Activated T-helper 1 cell treated with Interleukin-2 at 50 U/mL for 16 hours (primary cell): ENCODE measurements at places on chromosomes 5 and 9.

GRCh38 chr5:157269165-157269671, 3.3 kb downstream of the CYFIP2 start:
- DNase-seq: no peak

DNA sequence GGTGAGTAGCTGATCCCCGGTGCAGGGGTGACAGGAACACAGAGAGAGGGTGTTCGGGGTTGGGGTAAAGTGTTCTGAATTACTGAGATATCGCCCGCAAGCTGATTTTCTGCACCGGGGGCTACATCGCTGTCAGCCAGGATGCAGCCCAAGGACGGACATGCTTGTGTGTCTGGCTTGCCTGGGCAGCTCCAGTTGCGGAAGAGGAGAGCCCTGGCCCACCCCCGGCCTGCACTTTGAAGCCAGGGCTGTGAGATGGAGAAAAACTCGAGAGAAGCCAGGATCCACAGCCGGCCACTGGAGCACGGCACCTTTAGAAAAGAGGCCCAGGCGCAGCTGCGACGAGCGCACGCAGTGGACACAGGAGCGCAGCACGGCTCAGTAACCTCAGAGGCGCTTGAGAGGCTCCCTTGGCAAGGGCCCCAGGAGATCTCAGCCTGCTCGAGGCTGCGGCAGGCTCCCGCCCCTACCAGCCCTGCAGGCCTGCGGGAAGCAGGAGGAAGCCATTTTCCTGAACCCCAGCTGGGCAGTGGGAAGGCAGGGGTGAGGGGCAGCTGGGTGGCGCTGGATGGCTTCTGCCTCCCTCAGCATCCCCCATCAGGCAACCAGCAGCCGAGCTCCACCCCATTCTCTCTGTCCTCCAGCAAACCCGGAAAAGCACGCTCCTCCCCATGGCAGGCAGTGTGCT, 59.2 kb downstream of the C9orf50 start:
- no peak for DNase-seq

- no peak for DNase-seq
Observed at GRCh38 chr5:112640546-112640945, 97.1 kb upstream of the APC start.

DNA sequence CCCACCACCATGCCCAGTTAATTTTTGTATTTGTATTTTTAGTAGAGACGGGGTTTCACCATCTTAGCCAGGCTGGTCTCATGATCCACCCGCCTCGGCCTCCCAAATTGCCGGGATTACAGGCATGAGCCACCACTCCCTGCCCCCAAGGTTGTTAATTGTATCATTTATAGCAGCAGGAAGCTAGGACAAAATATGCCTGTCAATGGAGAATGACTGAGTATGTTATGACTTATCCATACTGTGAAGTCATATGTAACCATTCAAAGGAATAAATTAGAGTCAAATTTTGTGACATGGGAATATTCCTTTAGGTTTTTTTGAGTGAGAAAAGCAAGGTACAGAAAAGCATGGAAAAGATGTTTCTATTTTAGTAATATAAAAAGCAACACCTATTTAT, 3.9 kb upstream of the DAB2 start:
- DNase-seq: no peak

- DNase-seq: no peak
Observed at GRCh38 chr5:73061593-73061992, 58.8 kb upstream of the TMEM171 start.

- DNase-seq: no peak
Observed at GRCh38 chr5:151214614-151215545, 9.0 kb downstream of the CCDC69 start.

DNA sequence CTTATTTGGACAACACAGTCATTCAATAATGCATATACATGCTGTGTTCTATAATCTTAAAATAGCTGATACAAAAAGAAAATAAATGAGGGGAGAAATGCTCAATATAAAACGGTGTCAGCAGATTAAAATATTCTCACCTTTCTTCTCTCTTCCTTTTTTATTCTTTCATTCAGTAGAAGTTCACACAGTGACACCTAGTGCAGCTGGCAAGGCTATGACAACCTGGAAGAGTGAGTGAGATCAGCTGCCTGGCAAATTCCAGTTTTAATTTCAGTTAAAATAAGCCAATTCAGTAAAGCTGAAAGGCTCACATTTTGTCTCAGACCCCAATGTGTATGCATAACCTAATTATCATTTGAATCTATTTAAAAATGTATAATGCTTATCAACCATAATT, 150.3 kb downstream of the RASEF start:
- DNase-seq: no peak

GRCh38 chr5:6143523-6143922, 234.8 kb downstream of the MED10 start:
- no peak for DNase-seq

GRCh38 chr9:86751207-86751606, 196.1 kb downstream of the GAS1 start:
- DNase-seq: no peak

DNA sequence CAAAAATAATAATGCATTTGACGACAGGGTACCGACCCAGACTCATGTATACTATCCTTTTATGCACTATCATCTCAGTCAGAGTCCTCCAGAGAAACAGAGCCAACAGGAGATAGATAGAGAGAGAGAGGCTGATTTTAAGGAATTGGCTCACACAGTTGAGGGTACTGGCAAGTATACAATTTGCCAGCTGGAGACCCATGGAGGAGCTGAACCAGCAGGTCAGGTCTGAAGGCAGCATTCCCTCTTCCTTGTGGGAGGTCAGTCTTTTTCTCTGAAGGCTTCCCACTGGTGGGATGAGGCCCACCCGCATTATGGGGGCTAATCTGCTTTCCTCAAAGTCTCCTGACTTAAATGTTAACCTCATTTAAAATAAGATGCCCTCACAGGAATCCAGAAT, 17.3 kb upstream of the MED10 start:
- DNase-seq: no peak

GRCh38 chr5:102711525-102712385, 43.4 kb upstream of the PAM start:
- DNase-seq: no peak

DNA sequence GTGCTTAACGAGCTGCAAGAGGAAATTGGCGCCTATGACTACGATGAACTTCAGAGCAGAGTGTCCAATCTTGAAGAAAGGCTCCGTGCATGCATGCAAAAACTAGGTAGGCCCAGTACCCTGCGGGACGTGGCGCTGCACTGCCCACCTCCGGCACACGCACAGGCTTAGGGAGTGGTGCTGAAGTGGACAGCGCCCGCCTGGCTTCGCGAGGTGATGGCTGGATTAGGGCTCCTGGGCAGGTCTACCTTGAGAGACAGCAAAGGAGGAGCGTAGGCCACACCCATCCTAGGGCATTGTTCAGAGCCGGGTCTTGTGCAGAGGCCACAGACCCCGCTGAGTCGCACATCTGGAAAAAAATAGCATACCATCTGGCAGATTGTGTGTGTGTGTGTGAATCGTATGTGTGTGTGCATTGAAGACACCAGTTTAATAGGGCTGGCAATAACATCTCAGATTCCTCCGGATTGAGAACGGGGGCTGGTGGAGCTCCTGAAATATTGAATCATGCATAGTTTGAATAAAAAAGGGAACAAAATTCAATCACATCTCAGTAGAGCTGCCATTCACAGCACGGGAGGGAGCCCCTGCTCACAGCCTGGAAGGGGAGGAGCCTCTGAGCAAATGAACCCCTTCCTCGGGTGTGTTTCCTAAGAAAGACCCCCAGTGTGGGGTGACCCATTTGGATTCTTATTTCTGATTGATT, 11.1 kb downstream of the OLFM1 start:
- no peak for DNase-seq

DNA sequence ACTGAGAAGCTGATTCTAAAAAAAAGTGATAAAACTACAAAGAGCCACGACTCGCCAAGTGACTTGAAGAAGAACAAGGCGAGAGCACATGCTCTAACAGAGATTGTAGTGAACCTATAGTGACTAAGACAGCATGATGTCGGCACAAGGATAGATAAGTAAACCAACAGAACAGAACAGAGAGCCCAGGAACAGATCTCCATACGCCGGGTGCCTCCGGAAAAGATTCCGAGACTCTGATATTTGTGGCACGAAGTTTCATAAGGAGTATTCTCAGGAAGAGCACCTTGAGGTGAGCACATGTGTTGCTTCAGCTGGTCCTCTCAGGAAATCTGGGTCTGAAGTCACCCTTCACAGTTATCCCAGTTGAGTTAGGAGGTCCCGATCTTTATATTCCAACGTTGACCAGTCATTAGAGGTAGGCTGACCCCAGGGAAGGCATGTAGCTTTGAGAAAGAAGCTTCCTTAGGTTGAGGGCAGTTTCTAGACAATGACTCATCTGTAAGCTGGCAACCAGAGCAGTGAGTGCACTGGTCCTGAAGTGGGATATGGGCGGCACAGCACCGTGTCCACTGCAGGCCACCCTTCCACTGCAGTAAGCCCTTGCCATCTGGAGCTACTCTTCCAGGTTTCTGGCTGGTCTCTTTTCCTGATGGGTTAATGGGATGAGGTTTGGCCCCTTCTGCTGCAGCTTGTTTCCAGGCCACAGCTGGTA, 13.6 kb upstream of the CLK4 start:
- no peak for DNase-seq

GRCh38 chr5:95822043-95822541, 434 bp downstream of the GLRX start:
- no peak for DNase-seq

- no peak for DNase-seq
Observed at GRCh38 chr5:98258939-98259338, 514.5 kb upstream of the RGMB start.

DNA sequence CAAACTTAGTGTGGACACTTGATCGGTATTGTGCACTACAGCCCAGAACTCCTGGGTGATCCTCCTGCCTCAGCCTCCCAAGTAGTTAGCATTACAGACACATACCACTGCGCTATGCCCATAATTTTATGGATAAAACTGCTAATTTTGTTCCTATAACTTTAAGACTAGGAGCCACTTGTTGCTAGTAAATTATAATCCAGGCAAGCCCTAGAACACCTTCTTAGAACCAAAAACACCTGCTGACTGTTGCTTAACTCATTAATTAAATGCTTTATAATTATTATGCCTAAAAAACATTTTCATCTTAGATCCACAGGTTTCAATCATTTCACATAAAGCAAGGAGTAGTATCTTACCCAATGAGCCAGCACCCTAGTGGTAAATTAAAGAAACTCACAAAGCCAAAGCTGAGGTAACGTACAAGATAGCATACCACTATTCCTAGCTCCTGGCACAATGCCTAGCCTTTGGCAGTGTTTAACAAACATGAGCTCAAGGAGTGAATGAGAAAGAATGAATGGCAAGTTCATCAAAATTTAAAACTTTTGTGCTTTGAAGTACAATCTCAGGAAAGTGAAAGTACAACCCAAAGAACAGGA, 5.4 kb downstream of the MRPS27 start:
- no peak for DNase-seq

DNA sequence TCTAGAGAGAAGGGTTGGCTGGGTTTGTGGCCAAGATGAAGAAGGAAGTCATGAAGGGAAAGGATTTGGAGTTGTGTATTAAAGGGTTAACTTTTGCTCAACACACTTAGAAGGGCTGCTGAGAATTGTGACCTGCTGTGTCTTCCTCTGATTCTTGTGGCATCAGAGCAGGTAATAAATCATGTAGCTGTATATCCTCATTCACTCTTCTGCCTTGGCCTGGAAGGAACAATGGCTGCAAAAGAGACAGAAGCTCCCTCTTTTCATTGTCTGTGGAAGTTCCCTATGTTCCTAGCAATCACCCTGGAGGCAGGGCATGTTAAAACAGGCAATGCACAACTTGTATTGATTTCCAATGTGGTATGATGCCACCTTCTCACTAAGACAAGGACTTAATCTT, 159.1 kb downstream of the LRRC70 start:
- no peak for DNase-seq

GRCh38 chr5:90909940-90910339, 351.3 kb downstream of the ADGRV1 start:
- no peak for DNase-seq

GRCh38 chr5:81708889-81709288, 42.0 kb downstream of the SSBP2 start:
- no peak for DNase-seq

DNA sequence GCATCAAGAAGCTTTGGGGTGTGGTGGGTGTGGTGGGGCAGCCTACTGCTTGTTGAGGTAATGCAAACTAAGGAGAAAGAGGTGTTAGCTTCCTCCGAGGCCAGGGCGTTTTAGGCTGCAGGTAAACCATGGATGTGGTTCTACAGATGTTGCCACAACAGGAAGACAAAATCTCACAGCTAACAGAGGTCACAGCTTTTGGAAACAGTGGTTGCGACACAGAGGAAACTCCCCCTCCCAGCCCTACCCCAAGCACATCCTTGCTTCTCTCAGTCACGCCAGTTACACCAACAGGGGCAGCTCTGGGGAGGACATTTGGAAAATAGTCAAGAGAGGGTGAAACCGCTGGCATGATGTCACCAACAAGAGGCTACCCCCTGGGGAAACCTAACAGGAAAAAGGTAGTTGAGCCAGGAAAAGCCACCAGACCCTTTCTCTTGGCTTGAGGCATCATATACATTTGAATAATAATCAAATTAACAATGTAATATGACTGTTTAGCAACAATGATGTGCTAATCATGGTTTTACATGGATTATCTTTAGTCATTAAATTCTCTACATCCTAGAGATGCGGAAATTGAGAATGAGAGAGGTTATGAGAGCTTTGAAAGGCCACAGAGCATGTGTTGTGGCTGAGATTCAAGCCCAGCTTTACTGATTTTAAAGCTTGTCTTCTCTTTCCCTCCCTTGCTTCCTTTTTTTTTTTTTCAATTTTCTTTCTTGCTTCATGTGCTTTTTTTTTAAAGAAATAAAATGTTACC, 82.2 kb upstream of the IL12B start:
- peak; percentile 45 for DNase-seq

DNA sequence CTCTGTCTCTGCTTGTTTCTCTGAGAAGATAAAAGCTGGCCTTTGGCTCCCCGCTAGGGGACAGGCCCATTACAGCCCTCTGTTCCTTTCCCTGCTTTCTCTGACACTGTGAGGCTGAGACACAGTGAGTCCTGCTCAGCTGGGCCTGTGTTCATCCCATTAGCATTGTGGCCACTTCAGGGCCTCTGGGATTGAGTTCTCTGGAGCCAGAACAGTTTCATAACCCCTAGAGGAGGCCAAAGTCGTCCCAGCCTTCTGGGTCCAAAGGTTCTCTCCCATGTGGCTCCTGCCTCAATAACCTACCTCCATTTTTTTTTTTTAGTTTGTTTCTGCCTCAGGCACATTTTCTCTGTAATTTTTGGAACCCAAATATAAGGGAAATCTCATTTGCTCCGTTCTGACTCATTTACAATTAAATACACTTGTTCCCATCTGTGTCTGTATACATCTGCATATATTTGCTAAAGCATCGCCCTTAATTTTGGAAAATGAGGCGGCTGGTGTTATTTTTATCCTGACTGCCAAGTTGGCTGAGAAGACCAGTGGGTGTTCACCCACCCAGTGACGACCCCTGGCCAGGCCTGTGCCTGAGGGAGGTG, 27.3 kb upstream of the CTNNA1 start:
- DNase-seq: no peak

GRCh38 chr5:120874081-120874862, 410.2 kb downstream of the PRR16 start:
- no peak for DNase-seq

- DNase-seq: no peak
Observed at GRCh38 chr5:94425396-94425795, 193.0 kb downstream of the KIAA0825 start.
